MCF 10A (cell line): ENCODE measurements at places on chromosomes 3 and 15.

GRCh38 chr15:42118650-42119445, 24.5 kb upstream of the PLA2G4D start:
- peaks cover 18% of the 10 kb centered on the region for H3K4me1 ChIP-seq
- DNase-seq, result no peak
- H3K4me3 ChIP-seq, result no peak overlapping the region
- no peaks in the 10 kb centered on the region for H3K27me3 ChIP-seq
- no peak overlapping the region for H3K27ac ChIP-seq

DNA sequence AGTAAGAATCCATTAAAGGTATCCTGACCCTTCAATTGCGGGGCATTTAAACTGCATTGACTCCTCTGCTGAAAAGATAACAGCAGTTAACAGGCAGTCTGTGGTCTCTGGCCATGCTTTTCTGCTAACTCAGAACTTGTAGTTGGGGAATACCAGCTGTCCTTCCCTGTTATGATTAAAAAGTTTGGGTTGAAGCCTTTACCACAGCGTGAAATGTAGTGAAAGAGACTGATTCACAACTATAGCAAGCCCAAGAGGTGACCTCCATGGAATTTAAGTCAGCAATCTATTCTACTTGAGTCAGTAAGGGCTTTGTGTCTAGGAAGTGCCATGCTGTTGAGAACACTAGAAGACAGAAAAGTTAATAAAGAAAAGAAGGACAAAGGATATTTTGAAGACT, 1037.3 kb downstream of the SI start:
- no peak for DNase-seq
- H3K36me3 ChIP-seq, result no peaks in the 10 kb centered on the region
- peaks cover 5% of the 10 kb centered on the region for H3K4me1 ChIP-seq
- no peak overlapping the region for H3K4me3 ChIP-seq
- H3K27me3 ChIP-seq, result no peaks in the 10 kb centered on the region

DNA sequence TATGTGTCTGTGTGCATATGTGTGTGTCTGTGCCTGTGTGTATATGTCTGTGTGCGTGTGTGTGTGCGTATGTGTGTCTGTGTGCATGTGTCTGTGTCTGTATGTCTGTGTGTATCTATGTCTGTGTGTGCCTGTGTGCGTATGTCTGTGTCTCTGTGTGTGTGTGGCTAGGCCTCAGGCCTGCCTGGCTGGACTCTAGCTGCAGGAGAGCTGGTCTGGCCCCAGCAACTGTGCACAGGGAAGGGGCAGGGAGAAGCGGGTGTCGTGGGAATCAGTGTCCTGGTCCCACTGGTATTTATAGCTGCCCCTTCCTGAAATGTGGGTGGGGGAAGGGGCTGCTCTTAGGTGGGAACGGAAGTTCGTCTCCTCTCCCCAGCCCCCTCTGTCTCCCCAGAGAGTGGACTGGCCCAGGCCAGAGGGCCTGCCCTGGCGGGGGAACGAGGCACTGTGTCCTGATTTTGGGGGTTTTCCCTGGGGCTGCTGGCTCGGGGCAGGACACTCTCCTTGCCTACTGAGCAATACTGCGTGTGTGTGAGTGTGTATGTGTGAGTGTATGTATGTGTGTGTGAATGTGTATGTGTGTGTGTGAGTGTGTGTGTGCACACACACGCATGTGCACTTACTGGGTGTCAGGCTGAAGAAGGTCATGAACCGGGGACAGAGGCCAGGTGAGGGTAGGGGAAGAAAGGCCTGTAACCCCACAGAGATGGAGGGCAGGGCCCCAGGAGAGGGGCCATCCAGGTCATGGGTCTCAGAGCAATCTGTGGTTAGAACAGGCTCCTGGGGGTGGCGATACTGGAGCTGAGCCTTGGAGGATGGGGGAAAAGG, 6.6 kb downstream of the CSPG4 start:
- no peak overlapping the region for H3K27ac ChIP-seq
- peaks cover 16% of the 10 kb centered on the region for H3K4me1 ChIP-seq
- no peak for DNase-seq

DNA sequence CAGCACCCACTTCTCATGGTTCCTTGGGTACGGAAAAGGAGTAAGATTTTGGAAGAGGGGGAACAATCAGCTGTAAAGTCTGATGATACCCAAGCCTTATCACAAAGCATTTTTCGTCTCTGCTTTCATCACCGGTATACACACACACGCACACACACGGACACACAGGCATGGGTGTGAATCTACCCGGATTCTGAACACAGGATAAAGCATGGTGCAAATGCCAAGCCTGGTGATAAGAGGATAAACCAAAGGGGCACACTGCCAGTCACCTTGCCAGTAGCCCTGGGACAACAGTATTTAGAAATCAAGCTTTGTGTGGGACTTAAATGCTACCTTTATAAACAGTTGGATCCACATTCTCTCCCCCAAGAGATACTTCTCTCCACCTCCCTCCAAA, 22.2 kb downstream of the FAM174B start:
- DNase-seq, result no peak
- no peak overlapping the region for H3K27ac ChIP-seq
- H3K4me1 ChIP-seq, result no peaks in the 10 kb centered on the region
- H3K36me3 ChIP-seq, result no peaks in the 10 kb centered on the region
- no peaks in the 10 kb centered on the region for H3K27me3 ChIP-seq

DNA sequence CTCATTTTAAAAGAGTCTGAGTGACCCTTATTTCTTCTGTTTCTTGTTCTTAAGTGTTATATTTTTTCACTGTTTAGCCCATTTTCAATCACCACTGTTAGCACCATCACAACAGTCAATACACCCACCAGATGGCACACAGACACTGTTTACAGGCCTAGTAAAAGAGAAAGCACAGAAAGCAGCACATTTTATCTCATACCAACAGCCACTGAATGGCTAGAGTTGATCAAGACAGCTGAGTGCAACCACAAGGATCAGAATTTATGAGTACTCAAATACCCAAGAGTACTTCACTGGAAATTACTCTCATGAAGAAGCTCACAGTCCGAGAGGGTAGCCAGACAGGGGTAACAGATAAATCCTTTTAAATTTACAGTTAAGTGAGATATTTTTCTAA, 127.0 kb downstream of the TFDP2 start:
- no peak overlapping the region for H3K27ac ChIP-seq
- H3K4me1 ChIP-seq, result peaks cover 13% of the 10 kb centered on the region
- H3K36me3 ChIP-seq, result peaks cover 12% of the 10 kb centered on the region
- no peak for DNase-seq
- H3K4me3 ChIP-seq, result no peak overlapping the region

- peak overlapping the region; percentile 96 for H3K27ac ChIP-seq
- H3K27me3 ChIP-seq, result no peaks in the 10 kb centered on the region
- DNase-seq, result peak; percentile 45
- peak overlapping the region; percentile 83 for H3K4me3 ChIP-seq
- peaks cover 51% of the 10 kb centered on the region for H3K4me1 ChIP-seq
Measured at GRCh38 chr3:129439226-129439816, 427 bp downstream of the MBD4 start.

DNA sequence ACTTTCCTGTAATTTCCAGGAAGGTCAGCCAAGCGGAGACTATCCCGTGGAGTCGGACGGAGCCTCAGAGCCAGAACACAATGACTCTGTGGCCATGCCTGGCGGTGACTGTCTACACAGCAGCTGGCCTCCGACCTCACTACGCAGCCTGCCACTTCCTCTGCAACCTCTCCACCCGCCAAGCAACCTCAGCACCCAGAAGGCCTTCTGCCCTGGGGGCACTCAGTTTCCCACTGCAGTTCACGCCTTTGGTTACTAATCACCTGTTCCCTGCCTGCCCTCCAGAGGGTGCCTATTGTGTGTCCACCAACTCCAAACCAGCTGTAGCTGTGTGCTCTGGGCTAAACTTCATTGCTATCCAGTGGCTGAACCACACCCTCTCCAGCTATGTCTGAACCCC, 44.0 kb downstream of the TM2D3 start:
- no peak for DNase-seq
- no peaks in the 10 kb centered on the region for H3K36me3 ChIP-seq
- H3K27ac ChIP-seq, result no peak overlapping the region
- no peak overlapping the region for H3K4me3 ChIP-seq
- no peaks in the 10 kb centered on the region for H3K27me3 ChIP-seq

DNA sequence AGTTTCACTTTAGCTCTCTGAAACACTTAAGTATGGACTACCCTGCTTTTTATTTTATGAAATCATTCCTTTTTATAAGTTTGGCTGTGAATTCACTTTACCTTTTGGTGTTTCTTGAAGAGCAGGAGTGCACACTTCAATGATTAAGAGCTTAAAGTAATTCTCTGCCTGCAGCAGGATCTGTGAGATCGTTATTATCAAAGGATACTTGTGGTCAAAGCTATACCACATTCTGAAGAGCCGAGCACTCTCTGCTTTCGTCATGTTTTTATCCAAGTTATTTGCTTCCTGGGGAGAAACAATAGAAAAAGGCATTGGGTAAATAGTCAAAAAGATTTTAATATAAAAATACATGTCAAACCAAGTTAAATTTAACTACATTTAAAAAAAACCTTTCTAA, 243.7 kb downstream of the CHST2 start:
- peaks cover 27% of the 10 kb centered on the region for H3K4me1 ChIP-seq
- no peaks in the 10 kb centered on the region for H3K27me3 ChIP-seq
- peak overlapping the region; percentile 0 for H3K27ac ChIP-seq
- no peak overlapping the region for H3K4me3 ChIP-seq
- no peaks in the 10 kb centered on the region for H3K36me3 ChIP-seq
- DNase-seq, result no peak

GRCh38 chr15:80849308-80849707, 70.1 kb downstream of the CEMIP start:
- peak; percentile 93 for DNase-seq
- H3K4me3 ChIP-seq, result no peak overlapping the region
- H3K27me3 ChIP-seq, result no peaks in the 10 kb centered on the region
- no peaks in the 10 kb centered on the region for H3K36me3 ChIP-seq

DNA sequence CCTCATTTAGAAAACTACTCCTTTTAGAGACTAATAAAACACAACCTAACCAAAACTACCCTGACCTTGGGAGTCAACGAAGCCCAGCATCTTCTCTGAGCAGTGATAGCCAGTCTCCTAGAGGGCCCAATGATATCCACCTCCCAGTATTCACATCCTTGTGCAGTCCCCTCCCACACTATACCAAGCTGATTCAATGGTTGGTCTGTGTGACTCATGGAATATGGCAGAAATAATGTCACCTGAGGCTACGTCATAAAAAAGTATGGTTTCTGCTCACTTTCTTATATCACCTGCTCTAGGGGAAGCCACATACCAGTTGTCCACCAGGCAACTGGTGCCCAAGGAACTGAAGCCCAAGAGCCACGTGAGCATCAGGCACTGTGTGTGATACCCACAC, 21.4 kb upstream of the USF3 start:
- H3K4me3 ChIP-seq, result no peak overlapping the region
- DNase-seq, result no peak
- H3K4me1 ChIP-seq, result no peaks in the 10 kb centered on the region
- H3K27me3 ChIP-seq, result no peaks in the 10 kb centered on the region
- H3K36me3 ChIP-seq, result peaks cover 65% of the 10 kb centered on the region
- H3K27ac ChIP-seq, result no peak overlapping the region

GRCh38 chr3:150412561-150413231, 4.6 kb downstream of the TSC22D2 start:
- peak overlapping the region; percentile 74 for H3K4me3 ChIP-seq
- no peaks in the 10 kb centered on the region for H3K27me3 ChIP-seq
- peaks cover 15% of the 10 kb centered on the region for H3K36me3 ChIP-seq
- peaks cover 32% of the 10 kb centered on the region for H3K4me1 ChIP-seq
- peak overlapping the region; percentile 60 for H3K27ac ChIP-seq

GRCh38 chr3:50582083-50582482, 12.8 kb downstream of the HEMK1 start:
- DNase-seq, result no peak
- H3K4me3 ChIP-seq, result no peak overlapping the region
- H3K4me1 ChIP-seq, result peaks cover 13% of the 10 kb centered on the region
- no peaks in the 10 kb centered on the region for H3K27me3 ChIP-seq
- H3K27ac ChIP-seq, result no peak overlapping the region

DNA sequence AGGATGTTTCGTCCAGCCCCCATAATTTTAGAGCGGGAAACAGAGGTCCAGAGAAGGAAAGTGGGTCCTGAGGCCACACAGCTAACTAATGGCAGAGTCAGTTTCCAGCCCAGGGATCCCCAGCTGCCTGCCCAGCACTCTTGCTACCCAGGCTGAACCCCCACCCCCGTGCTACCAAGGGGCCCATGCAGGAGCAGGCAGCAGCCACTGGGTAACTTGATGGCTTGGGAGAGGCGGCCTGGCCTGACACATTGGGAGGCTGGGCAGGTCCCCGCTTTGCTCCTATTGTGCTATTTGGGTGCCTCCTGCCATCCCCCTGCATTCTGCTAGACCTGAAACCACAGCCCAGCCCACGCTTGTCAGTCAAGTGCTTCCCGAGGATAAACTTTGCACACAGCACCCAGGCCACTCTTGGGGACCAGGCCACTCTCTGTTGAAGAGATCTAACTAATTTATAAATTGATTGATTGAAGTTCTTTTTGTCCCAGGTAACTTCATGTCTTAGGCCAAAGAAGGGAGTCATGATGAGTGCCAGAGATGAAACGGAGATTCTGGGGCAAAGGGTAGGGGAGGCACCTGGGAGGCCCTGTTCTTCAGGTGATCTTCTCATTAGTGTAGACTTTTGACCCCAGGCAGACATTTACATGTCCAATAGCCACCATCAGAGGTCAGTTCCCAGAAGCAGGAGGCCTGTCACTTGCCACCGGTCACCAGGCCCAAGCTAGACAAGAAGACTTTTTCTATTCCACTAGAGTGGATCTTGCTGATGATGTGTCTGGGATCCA, 7.0 kb downstream of the PAK6 start:
- no peak for DNase-seq
- H3K4me1 ChIP-seq, result peaks cover 27% of the 10 kb centered on the region
- H3K27me3 ChIP-seq, result no peaks in the 10 kb centered on the region
- H3K4me3 ChIP-seq, result no peak overlapping the region
- H3K36me3 ChIP-seq, result peaks cover 20% of the 10 kb centered on the region

- H3K4me3 ChIP-seq, result no peak overlapping the region
- no peak overlapping the region for H3K27ac ChIP-seq
- DNase-seq, result no peak
- no peaks in the 10 kb centered on the region for H3K36me3 ChIP-seq
- H3K27me3 ChIP-seq, result no peaks in the 10 kb centered on the region
- H3K4me1 ChIP-seq, result no peaks in the 10 kb centered on the region
Measured at GRCh38 chr15:87986776-87987175, 269.8 kb downstream of the NTRK3 start.

DNA sequence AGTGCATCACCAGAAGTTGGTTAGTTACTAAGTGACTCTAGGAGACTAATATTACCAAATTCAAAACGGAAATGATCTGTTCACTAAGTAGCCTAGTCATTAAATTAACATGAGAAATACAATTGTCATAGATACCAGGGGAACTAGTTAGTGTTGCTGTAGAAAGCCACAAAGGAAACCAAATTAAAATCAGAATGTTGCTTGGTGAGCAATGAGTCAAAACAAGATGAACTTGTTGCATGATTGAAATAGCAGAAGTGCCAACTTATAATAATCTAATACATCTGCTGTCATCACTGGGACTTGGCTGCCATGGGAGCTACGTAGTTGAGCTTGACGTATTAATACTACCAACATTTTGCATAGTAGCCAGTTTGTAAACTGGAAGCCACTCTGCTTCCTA, 458.1 kb downstream of the DIPK2A start:
- H3K4me1 ChIP-seq, result no peaks in the 10 kb centered on the region
- H3K4me3 ChIP-seq, result no peak overlapping the region
- peaks cover 12% of the 10 kb centered on the region for H3K27me3 ChIP-seq
- H3K36me3 ChIP-seq, result no peaks in the 10 kb centered on the region

GRCh38 chr3:159783780-159784742, 204.6 kb upstream of the IL12A start:
- no peaks in the 10 kb centered on the region for H3K27me3 ChIP-seq
- H3K27ac ChIP-seq, result peak overlapping the region; percentile 89
- no peaks in the 10 kb centered on the region for H3K36me3 ChIP-seq
- DNase-seq, result peak; percentile 58

GRCh38 chr3:11914041-11914440, 67.4 kb upstream of the TAMM41 start:
- H3K27me3 ChIP-seq, result peaks cover 25% of the 10 kb centered on the region
- H3K4me3 ChIP-seq, result no peak overlapping the region
- no peaks in the 10 kb centered on the region for H3K36me3 ChIP-seq
- H3K27ac ChIP-seq, result no peak overlapping the region
- H3K4me1 ChIP-seq, result no peaks in the 10 kb centered on the region
- no peak for DNase-seq
